Heart left ventricle (tissue), 16 donors: ENCODE measurements at places on chromosomes 16 and 17. TPM values are rescaled to one million over a fixed set of nuclear protein-coding genes. Genes with fewer than 3 reads are reported as not detected.

GRCh38 chr16:3999479-4000325 lies 116.5 kb downstream of the ADCY9 start:
- DNase-seq: peak; percentile 68

- no peak for DNase-seq
These were observed 1.1 kb downstream of the KSR1 start for GRCh38 chr17:27457360-27457715.

- DNase-seq: no peak
These were observed 10.7 kb upstream of the PIPOX start for GRCh38 chr17:29032013-29032856.

DNA sequence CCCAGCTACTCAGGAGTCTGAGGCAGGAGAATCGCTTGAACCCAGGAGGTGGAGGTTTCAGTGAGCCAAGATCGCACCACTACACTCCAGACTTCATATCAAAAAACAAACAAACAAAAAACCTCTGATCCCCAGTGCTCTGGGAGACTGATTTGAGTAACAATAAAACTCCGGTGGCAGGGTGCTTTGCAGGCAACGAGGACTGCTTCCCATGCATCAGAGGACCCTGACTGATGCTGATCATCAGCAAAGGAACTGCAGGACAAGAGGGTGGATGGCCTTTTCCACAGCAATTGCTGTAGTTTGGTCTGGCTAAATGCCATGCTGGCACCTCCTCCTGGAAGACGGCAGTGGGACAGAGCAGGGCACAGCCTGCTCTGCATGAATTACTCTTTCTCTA lies 6.4 kb upstream of the SLC39A11 start:
- no peak for DNase-seq

DNA sequence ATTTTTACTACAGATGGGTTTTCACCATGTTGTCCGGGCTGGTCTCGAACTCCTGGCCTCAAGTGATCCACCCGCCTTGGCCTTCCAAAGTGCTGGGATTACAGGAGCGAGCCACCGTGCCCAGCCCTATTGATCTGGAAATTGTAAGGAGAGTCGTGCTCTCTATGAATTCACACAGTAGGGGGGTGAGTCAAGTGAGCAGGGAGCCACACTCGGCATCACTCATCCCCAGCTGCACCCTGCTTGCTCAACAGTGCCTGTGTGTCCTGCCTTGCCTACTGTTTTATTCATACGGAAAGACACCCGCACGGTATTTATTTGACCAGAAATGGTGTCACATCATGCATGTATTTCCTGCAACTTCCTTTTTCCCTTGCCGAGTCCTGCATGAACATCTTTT lies 157.2 kb upstream of the FOXF1 start:
- no peak for DNase-seq

- DNase-seq: no peak
These were observed 35.5 kb downstream of the PIMREG start for GRCh38 chr17:6479622-6480302.

DNA sequence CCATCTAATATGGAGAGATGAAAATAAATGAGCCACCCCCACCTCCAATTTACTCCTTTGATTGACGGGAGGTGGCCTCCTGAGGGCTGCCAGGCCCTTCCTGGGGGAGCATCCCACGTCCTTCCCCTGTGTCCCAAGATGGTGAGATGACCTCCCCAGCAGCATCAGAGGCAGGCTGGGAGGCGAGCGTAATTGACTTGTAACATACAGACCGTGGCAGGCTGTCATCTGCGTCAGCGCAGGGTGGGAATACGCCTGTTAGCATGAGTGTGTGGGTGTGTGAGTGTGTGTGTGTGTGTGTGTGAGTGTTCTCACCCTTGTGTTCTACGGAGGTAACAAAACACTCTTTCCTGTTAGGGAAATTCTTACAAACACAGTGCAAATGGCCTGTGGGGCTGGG lies 156.9 kb upstream of the CIBAR2 start:
- no peak for DNase-seq

DNA sequence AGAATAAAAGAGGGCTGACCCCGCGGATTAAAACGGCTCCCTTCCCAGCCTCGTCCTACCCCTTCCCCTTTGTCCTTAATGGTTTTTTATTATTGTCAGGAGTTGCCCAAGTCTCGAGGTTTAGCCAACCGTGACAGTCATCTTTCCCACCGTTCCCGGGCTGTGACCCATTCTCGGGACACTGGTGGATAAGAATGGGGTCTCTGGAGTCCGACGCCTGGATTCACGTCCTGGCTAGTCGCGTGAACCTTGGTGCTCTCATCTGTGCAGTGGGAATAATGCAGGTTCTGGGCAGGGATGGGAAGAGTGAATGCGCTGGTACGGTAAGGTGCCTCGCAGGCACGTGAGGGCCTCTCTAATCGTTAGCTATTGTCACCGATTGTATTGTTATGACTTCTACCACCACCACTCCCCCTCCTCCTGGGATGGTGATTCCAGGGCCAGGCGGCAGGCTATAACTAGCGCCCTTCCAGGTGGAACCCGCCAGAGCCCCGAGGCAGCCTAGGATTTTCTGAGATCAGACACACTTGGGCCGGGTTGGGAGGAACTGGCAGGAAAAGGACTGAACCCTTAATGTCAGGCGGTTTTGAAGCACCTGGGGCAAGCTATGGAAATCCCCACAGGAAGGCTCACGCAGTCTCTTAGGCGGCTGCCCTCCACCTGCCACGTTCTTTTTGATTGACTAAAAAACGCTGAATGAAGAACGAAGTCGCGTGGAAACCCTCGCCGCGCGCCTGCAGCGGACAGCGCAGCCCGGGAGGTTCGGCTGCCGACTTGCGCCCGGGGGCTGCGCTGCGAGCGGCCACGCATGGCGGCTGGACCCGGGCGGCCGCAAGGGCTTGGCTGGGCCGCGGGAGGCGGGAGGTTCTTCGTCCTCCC lies 2.7 kb downstream of the HS3ST3B1 start:
- DNase-seq: no peak

GRCh38 chr17:83085103-83085502 lies 5.7 kb downstream of the METRNL start:
- no peak for DNase-seq

- DNase-seq: no peak
These were observed 6.0 kb upstream of the RPH3AL start for GRCh38 chr17:358491-359151.

DNA sequence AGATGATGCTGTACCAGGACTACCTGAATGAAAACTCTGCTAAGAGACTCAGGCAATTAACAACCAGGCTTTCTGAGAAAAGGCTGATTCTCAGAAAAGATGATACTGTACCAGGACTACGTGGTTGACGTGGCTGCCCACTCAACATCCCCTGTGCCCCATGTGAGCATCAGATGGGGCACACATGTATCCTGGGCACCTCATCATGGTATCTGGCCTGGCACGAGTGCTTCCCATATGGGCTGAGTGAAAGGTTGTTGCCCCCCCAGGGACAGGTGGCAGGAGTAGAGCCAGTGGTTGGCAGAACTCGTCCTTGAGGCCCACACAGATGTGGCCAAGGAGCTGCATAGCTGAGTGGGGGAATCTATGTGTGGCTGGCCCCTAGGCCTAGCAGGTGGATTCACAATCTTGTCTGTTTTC lies 3.5 kb upstream of the CES4A start:
- no peak for DNase-seq

Gene KRTAP4-4
- total RNA-seq: not detected

Gene CRYM
- 116 TPM for total RNA-seq

Gene RAD51D
- total RNA-seq: 4.0 TPM

Gene CACNG1
- not detected for total RNA-seq
